CD4-positive, alpha-beta T cell treated with Interleukin-10 for 1 hour (primary cell): ENCODE measurements at places on chromosomes 3 and 15.

DNA sequence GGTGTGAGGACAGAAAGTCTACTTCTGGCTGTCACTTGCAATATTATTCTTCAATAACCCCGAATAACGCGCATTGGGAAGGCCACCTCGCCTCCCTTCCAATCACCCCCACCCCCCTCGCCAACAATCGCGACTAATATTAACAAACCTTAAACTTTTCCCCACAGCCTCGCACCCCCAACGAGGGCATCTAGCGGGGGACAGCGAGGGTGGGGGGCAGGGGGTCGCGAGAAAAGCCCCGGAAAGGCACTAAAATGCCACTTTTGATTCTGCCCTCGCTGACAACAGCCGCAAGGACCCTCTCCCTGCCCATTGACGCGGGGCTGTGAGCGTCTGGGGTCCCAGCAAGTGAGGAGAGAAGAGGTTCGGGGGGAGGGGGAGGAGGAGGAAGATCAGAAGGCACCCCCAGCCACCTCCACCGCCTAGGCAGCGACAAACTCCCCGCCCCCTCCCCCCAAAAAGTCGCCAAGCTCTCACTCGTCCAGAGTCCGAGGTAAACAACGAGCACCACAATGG lies 868 bp downstream of the SATB1 start:
- DNase-seq, result no peak

GRCh38 chr3:142904639-142905436 lies 16.0 kb upstream of the PCOLCE2 start:
- DNase-seq, result no peak

DNA sequence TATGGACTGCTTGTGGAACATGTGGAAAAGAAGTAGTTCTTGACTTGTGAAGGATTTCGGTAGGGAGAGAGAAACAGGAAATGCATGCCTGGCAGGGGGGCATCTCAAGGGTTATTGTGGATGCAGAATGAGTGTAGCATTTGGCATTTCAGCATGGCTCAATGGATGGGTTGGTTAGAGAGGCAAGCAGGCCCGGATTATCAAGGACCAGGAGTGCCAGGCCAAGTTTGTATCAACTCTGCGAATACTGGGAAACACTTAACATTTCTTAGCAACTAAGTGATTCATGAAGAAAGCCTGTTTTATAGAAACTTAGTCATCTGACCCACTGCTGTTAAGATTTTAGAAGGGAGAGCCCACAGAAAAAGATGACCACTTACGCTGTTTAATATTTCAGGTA lies 33.6 kb downstream of the KIF15 start:
- DNase-seq, result no peak

- DNase-seq, result no peak
Observed at GRCh38 chr15:62653122-62653521, 389.4 kb upstream of the TPM1 start.

DNA sequence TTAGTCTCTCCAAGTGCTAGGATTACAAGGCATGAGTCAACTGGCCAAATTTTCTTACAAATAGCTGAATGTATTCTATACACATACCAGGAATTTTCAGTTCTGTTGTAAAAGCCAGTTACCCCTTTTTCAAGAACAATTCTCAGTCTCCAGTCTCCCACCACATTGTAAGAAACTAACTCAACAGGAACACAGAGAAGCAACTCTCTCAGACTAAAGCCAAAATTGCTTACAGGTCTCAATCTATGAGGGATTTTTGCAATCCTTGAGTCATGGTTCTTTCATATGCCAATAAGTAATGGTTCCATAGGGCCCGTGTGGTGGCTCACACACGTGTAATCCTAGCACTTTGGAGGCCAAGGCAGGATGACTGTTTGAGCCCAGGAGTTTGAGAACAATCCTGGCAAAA lies 8.5 kb downstream of the IP6K2 start:
- DNase-seq, result no peak

DNA sequence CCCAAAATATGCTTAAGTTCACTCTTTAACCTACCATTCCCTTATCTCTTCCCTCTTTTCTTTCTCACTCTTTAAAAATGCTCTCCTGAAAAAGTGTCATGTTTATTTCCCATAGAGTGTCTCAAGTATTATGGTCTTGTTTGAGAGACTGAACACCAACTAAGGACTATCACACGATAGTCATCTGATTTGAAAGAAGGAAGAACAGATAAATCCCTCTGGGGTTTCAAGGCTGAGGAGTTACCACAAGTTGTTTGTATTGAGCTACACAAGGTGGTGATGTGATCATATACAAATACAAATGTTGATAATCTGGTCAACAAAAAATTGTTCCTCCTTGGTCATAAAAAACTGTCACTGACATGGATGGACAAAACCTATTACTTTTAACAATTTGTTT lies 13.8 kb downstream of the MEIS2 start:
- no peak for DNase-seq

GRCh38 chr3:9298236-9298635 lies 48.8 kb upstream of the SRGAP3 start:
- DNase-seq, result no peak

DNA sequence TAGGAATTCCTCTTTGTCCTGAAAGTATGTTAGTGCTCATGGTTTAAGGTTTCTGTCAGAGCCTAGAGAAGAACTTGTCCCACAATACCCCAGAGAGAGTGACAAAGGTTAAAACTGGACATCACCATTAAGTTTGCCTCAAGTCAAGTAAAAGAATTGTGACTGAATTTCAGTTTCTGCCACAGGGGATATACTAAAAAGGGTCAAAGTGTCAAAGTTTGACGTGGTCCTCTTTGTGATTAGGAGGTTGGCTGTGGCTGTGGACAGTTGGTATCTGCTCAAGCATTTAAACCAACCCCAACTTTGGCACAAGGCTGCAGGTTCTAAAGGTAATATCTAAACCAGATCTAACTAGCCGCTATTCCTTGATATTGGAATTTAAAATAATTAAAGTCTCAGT lies 26.1 kb downstream of the FMN1 start:
- no peak for DNase-seq

DNA sequence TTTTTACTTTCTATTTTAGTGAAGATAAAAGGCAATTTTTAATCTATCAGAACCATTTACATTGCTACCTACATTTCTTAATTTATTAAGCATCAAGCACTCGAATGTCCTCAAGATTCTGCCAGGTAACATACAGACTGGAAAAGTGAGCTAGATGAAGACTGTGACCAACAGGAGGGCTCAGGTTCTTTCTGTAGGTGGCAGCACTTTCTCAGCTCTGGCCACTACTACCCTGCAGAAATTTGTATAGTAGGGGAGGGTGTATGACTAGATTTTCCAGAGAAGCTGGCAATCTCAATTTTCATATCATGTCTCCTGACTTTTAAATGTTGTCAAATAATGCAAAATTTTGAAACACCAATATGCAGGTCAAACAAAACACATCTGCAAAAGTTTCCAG lies 165.0 kb upstream of the SUCLG2 start:
- DNase-seq, result peak; percentile 19

GRCh38 chr3:108667312-108667711 lies 77.8 kb downstream of the DZIP3 start:
- no peak for DNase-seq

- DNase-seq, result no peak
Observed at GRCh38 chr3:149767720-149768119, 15.4 kb upstream of the COMMD2 start.

DNA sequence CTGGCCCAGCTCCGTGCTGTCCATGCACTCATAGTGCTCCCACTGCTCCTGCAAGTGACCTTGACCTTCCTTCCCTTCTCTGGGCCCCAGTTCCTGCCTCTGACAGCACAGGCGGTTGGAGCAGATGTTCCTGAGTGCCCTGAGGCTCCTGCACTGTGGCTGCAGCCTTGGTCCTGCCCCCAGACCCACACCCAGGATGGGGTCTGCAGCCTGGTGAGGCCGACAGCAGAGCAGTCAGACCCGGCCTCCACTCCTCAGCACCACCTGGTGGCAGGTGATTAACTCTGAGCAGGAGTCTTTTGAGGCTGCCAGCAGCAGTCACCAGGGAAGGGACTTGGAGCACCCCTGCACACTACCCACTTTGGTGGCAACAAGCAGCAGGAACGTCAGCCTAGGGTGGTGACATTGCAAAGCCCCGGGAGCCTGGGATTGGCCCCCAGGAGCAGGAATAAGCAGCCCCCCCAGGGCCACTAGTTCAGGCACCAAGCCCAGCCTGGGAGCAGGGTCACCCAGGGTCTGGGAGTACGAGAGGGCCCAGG lies 64.6 kb downstream of the CYP11A1 start:
- peak; percentile 21 for DNase-seq

DNA sequence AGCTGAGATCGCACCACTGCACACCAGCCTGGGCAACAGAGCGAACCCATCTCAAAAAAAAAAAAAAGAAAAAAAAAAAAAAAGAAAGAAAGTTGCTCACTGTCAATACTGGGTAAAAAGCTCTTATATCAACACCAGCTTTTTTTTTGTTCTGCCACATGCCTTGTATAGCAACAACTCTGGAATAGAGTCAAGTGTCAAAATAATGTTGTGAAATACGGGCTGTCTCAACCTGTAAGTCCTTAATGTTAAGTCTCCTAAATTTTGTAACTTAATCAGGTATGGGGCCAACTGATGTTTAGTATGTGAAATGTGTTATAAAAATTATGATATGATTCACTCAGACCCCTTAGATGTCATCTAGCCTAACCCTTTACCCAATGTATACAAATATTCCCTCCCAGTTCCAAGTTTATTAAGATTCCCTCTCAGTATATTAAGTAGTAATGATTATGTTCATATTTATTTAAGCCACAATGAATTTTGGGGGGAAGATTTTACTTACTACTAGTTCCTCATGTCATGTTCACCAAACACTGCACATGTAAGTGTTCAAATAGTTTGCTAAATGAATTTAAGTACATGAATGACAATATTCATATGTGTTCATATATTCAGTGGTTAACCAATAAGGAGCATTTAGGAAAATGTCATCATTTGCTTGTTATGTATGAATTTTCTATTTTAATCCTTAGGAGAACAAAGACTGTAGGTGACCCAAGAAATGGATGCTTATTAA lies 52.2 kb downstream of the GPR160 start:
- DNase-seq, result no peak

GRCh38 chr15:42073418-42073817 lies 20.9 kb downstream of the PLA2G4D start:
- DNase-seq, result no peak

GRCh38 chr15:90471769-90472168 lies 58.0 kb upstream of the CRTC3 start:
- DNase-seq, result no peak

- no peak for DNase-seq
Observed at GRCh38 chr15:101618076-101618475, 34.1 kb downstream of the TM2D3 start.

DNA sequence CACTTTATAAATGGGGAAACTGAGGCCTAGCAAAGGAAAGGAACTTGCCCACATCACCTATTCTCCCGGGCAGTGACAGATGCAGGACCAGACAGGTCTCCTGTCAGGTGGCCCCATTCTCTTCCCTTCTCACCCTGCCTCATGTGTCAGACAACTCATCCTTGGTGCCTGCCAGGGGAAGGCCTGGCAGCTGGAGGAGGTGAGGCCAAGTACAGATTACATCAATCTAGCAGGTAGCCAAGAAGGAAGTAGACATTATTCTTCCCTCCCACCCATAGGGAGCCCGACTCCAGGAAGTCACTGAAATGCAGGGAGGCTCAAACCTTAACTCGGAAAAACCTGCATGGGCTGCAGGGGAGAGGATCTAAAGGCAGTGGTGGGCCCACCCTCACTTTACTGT lies 39.6 kb downstream of the DAPK2 start:
- no peak for DNase-seq

DNA sequence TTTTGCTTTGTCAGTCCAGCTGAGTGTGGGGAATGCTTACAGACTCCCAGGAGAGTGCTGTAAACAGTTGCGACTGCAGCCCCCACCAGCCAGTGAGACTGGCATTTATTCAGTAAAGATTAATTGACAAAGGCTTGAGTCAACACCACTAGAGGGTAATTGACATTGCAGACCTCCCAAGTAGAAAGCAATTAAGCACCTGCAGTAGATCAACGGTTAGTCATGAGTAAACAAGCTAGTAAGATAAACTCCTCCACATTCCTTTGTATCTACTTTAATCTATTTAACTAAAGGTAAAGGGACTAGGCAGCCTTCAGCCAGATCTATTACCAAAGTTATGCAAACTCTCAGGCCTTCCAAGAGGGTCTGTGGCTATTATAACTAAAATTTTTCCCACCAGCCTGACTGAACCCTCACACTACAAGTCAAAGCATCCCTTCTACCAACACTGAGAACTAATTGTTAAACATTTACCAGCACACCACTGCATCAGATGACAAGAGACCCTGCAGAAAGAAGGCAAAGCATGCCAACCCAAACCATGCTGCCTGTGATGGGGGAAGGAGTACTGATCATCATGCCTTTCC lies 30.5 kb upstream of the GALNT15 start:
- DNase-seq, result no peak

GRCh38 chr3:108178676-108179075 lies 43.5 kb downstream of the IFT57 start:
- no peak for DNase-seq

DNA sequence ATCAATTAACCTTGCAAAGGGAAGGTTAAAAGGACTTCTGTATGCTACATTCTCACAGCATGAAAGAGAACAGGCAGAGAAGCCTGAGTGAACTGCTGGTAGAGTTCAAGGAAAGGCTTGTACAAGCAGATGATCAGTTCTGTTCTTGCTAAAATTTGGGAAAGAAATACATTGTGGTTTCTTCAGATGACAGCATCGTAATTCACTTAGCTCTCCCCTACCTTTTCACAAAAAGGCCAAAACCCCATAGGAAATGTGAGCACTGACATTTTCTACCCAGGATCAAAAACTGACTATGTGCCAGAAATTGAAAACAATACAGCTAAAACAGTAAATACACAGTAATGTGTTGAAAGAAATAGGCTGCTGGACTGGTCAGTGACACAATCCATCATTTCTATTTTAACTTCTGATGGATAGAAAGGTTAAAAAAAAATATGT lies 216.4 kb downstream of the DPH6 start:
- no peak for DNase-seq

DNA sequence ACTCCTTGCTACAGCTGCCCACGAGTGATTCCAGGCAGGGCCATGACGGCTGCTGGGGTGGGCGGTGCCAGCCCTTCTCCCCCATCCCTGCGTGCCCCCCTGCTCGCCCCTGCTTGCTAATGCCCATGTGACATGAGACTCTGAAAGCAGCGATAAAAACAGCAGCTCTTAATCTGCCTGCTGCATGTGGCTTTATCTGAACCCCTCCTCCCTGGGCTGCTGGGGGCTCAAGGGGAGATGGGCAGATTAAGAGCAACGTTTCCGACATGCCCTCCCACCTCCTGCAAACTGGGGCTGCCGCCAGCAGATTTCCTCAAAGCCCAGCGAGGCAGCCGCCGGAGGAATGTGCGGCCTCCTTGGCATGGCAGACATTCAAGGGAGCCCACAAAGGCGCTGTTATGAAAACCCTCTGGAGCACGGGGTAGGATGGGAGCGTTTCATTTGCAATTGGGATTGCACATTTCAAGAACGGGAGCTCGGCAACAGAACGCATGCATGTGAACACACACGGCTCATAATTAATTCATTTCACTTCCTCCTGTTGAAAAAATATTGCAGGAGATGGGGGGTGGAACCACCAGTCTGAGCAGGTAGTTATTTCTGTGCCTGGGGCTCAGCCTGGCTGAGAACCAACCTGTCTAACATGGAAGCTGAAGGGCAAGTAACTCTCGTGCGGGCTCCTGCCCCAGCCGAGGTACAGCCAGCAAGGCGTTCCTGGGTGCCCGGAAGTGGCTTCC lies 504.2 kb upstream of the PROK2 start:
- DNase-seq, result no peak
